ENCODE measurements at places on chromosomes 4 and X.
A peak's percentile ranks its signal among the peaks of the same experiment; 100 is the strongest.

GRCh38 chrX:13837290-13837745 is 20.4 kb upstream of the GPM6B start:
- no peak for DNase-seq

DNA sequence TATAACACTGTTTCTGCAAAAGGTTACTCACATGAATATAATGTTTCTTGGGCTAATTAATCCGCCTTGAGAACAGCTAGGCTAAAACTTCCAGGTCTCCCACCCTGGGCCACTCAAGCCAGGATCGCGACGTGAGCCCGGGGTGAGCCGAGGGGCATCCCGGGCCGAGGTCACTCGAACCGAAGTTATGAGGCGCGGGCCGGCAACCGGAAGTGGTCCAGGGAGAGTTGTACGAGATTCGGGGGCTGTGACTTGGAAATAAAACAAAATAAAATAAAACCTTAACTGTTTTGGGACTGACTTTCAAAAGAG is 317 bp downstream of the CMC4 start:
- DNase-seq = no peak

DNA sequence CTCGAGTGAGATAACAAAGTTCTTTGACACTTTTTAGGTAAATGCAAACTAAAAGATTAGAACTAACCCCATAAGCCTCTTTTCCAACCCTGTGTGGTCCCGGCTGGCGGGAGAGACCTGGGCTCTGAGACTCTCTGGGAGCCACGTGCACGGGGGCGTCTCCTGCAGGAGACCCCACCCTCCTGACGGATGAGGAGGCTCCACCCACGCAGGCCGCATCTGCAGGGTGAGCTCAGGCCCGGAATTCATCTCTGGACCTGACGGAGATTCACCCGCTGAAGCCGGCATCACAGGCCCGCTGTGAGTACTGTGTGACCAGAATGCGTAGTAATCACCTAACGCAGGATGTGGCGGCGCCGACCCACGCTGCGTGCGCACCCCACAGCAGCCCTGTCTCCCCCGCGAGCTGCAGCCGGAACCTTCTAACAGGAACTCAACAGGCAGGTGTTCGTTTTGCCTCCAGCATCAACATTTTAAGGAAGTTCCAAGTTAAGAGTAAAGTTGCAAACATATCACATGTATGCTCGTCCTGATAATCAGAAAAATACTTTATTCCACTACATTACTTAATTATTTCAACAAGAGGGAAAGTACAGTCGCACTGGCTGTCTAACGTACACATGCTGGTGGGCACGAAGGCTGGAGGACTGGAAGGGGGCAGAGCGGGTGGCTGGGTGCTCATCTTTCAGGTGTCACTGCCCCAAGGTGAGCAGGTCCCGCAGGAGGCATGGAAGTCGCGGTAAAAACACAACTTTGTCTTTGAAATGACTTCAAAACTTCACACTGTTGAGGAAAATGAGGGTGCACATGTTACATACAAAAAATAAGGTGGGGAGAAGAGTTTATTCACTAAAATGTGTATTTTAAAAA is 44.5 kb downstream of the FGFRL1 start:
- peak; percentile 88 for DNase-seq

DNA sequence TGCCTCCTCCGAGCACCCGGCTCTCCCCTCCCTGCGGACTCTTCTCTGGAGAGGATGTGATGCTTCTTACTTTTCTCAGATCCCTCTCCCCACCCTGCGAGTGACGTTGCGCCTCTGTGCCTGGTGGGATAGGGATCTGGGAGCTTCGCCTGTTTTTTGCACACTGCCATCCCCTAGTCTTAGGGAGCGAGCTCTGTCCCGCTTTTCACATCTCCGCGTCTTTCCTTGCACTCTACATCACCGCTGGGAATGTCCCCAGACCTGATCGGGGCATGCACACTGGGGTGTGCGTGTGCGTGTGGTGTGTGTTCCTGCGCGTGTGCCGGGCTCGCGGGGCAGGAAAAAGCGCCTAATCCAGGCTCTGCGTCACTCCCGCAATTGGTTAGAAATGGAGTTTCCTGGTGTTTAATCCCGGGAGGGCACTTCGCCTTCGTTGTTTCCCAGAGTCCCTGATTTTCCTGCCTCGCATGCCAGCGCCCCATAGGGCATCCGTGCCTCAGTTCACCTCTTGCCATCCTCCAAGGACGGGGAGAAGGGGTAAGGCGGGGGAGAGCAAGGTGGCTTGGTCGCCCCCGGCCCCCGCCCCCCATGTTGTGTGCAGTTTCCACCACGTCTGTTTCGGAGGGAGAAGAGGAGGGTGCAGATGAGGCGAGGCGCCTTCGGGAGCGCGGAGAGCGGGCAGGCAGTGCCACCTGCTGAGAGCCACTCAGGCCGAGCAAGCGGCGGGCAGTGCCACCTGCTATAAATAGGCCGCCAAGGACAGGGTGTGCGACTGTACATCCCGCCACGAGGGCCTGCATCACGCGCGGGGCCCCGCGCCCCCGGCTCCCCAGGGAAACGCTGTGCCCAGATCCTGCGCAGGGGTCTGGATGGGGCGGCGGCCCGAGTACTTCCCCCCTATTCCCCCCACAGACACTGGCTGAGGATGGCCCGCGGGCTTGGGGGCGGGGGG is 759 bp upstream of the TBC1D1 start:
- DNase-seq = peak; percentile 64

DNA sequence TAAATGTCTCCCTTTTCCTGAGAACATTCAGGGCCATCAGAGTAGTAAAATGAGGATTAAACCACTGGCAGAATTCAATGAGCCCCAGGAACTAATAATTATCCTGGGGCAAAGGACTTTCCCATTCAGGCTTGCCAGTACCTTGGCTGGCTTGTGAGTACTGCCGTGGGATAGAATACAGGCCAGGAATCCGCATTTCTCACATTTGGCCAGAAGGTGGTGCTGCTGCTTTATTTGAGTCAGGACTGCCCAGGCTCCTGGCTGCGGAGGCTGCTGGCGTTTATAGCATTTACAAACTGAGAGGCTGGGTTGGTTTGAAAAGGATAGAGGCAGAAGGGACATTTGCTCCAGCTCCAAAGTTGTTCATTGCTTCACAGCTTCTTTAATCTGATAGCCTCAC is 91.4 kb downstream of the RTL9 start:
- peak; percentile 71 for DNase-seq

- no peak for DNase-seq
Measured at GRCh38 chr4:25535278-25535677, 120.4 kb upstream of the SLC34A2 start.

DNA sequence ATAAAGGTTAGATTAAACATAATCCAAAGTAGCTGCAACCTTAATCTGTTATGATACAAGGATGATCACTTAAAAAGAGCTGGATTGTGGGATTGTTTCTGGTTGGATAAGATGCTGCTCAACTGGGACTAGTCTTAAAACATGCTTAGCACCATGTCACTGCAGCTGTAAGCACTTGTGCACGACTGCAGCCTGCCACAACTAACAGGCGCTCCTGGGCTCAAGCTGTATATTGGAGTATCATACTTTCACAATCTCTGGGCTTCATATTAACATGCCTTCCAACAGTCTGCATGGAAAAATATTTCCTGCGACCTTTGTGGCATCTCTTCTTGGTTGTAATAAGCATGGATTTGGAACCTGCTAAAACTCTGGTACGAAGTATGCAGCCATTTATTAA is 493.0 kb upstream of the PITX2 start:
- no peak for DNase-seq

DNA sequence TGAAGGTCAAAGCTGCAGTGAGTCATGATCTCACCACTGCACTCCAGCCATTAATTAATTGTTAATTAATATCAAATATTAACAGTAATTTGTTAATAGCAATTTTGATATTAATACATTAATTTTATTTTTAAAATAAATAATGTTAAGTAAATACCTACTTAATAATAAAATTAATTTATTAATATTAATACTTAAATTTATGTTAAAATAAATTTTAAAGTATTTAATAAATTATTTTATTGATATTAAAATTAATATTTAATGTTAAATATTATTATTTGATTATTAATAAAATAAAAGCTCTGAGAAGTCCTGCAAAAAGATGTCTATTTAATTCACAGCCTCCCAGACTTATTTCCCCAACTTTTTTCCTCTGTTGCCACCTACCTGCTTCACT is 25.1 kb upstream of the TRIM2 start:
- DNase-seq = no peak

- DNase-seq = no peak
Measured at GRCh38 chr4:42703813-42704212, 46.9 kb upstream of the ATP8A1 start.

- DNase-seq = no peak
Measured at GRCh38 chrX:119495734-119496726, 27.8 kb downstream of the SLC25A5 start.

DNA sequence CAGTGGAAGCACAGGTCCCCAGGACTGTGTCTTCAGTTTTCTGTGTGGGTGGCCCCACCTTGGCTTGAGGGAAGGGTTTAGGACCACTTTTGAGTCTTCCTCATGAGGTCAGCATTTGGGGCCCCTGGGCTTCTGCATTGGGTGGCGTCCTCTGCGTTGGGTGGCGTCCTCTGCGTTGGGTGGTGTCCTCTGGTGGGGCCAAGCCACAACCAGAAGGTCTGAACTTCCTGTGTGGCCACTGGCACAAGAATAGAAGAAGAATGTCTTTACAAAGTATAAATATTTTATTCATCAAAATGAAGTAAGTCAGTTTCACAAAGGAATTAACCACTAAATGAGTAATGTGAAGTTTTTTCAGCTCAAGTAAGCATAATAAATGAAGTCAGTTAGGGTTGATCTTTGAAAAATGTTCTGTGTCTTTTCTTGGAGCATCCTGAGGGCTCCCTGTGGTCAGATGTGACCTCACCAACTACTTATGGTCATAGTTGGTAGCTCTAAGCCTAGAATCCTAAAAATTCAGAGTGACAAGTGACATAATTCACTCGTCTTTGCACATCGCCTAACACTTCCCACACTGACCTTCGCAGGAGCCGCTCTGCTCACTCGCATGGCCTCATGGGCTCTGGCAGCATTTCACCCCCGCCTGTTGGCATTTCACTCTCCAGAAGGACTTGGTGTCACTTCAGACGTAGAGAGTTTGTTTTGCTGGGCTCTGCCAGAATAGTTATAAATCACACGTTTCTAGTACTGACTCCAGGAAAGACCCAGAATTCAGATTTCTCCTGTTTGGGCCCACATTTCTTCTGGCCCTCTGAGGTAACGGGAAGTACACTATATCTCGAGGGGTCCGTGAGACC is 39.0 kb upstream of the HGFAC start:
- DNase-seq = no peak

GRCh38 chrX:87621697-87622096 is 104.1 kb downstream of the KLHL4 start:
- DNase-seq = no peak

DNA sequence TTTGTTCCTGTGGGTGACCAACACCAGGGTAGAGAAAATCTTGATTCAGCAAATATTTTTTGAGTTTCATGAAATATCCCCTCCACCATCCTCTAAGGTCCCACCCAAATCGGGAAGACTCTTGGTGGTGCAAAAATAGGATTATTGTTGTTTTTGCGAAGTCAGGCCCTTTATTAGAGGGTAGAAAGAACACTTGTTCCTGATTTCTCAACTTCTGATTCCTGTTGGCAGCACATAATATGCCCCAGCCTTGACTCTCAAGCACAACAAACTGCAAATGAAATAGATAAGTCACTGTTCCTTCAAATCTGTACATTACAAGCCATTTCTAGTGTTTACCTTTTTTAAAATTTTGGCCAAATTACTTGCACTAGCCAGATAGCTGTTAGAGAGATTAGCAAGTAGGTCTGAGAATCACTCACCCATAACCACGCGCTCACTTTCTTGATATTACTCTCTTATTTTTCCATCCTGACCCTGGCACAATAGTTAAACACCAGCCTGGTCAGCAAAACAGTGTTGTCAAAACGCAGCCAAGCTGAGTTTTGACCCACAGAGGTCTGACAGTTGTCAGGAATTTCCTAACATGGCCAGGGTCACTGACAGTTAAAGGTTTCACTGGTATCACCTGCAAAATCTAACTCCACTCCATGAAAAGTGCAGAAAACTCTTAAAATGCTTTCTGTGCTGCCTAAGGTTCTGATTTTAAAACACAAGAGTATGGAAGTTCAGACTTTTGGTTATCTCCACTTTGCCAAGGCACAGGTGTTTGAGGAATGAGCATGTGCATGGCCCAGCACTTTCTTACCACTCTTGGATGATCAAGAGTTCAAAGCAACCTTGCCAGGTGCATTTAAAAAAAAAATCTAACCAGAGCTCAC is 69.8 kb downstream of the RBM47 start:
- DNase-seq = no peak

DNA sequence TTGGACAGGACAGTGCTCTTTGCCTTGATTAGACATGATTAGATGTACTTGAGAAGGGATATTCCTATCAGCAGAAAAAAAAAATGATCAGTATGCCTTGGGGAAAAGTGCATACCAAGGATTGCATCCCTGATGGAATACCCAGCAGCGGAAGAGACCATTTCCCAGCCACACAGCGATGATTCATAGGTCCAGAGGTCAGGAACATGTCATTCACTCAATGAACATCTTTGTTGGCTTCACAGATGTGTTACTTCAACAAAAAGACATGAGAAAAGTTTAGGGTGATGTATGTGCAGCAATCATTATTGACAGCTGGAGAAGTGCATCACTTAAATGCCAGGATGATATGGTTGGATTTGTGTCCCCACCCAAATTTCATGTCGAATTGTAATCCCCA is 293.5 kb downstream of the ZNF674 start:
- no peak for DNase-seq
